ENCODE measurements at places on chromosomes 16 and 17.

- DNase-seq: no peak
Measured at GRCh38 chr16:87535855-87536794, 43.3 kb upstream of the ZCCHC14 start.

DNA sequence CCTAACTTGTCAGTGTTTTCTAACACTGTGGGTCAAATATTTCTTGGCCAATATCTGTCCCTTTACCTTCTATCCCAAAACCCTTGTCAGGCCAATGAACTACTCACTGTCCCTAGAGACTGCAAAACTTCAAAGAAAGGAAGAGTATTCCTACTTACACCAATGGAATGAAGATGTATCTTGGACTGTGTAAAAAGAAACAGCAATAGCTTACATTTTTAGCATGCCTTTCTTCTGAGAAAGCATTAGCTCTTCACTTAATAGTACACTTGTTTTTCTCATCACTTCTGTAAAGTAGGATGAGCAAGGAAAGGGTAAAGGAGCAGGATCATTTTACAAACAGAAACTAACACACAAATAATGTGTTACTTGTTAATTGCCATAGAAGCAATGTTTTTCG lies 73.9 kb downstream of the STH start:
- DNase-seq: no peak

- DNase-seq: no peak
Measured at GRCh38 chr17:39027455-39028035, 60.3 kb upstream of the FBXO47 start.

GRCh38 chr17:70588003-70588402 lies 418.7 kb downstream of the KCNJ2 start:
- no peak for DNase-seq

DNA sequence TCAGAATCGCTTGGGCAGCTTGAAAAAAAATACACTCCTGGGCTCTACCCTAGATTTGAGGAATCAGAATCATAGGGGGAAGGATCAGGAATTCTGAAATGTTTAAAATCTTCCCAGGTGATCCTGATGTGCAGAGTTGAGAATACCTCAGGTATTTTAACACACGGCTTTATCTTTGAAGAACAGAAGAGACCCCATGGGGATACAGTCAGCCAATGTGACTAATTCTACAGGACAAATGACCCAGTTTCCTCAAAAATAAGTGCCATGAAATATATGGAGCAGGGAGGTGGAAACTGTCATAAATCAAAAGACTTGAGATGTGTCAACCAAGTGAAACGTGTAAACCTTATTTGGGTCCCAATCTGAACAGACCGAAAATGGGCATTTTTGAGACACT lies 52.7 kb downstream of the CCDC42 start:
- no peak for DNase-seq

DNA sequence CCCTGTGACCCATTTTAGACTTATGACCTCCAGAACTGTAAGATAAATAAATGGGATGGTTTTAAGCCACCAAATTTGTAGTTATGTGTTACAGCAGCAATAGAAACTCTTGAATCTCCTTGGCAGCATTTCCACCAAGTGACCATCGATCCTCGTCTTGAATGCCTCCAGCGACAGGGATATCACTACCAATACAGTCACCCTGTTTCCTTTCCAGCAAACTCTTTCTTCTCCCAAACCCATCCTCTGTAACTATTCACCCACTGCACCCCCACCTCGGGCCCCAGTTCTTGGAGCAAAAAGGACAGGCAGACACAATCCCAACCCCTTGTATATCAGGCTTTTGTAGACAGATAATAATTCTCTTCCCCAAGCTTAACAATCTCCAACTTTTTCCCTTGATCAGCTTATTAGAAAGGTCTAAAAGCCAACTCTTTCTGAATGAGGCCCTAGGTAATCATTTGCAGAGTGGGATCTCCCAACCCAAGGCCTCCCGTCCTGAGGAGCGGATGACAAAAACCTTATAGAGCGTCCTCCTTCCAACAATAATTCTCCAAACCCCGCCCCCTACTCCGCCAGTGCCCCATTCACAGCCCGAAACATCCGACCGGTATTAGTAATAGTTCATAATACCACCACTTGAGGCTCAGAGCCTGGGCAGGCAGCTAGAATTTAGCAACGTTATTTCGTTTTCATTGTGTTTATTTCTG lies 14.7 kb upstream of the PLLP start:
- DNase-seq: peak; percentile 92

DNA sequence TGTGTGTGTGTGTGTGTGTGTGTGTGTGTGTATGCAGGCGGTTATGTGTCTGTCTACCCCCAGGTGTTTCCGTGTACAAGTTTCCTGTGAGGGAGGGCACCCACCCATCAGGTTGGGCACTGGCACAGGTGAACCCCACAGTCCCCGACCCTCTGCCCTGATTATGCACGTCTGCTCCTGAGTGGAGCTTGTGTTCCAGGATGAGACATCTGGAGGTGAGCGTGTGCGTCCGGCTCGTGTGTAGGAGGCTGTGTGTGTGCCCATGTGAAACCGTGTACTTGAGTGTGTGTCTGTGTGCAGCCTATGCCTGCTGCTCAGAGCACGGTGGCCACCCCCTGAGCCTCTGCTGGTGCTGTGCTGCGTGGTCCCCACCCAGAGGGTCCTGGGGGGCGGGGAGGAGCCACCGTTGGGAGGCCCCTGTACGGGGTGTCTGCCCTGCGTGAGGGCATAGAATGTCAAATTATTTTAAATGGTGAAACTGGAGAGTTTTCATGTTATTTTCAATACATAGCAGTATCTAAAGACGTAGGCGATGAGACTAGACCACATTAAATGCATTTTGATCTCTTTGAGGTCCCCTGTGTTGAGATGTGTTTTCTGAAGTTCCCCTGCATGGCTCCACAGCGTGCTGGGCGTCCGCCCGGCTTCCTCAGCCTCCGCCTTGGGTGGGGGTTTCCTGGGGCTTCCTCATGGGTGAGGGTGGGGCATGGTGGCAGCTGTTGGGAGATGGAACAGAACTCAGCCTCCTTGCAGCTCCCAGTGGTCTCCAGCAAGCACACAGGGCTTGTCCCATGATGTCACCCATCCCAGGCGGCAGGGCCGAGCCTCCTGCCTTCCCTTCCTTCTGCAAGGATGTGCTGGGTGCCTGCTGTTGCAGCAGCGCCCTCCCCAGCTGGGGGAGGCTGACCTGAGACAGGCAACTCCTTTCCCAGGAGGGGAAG lies 43.4 kb downstream of the KCNJ12 start:
- DNase-seq: no peak

DNA sequence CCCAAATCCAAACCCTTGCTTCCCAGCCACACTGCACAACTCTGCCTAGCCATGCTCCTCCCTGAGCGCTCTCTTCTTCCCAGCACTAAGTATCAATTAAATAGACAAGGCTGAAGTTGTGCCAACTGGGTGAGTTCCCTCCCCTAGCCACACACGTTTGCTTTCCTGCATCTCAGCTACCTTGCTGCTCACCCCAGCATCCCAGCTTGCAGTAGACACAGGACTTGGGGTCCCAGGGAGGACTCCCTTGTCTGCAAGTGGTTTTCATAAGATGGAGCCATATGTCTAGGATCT lies 4.9 kb downstream of the CCDC182 start:
- no peak for DNase-seq

DNA sequence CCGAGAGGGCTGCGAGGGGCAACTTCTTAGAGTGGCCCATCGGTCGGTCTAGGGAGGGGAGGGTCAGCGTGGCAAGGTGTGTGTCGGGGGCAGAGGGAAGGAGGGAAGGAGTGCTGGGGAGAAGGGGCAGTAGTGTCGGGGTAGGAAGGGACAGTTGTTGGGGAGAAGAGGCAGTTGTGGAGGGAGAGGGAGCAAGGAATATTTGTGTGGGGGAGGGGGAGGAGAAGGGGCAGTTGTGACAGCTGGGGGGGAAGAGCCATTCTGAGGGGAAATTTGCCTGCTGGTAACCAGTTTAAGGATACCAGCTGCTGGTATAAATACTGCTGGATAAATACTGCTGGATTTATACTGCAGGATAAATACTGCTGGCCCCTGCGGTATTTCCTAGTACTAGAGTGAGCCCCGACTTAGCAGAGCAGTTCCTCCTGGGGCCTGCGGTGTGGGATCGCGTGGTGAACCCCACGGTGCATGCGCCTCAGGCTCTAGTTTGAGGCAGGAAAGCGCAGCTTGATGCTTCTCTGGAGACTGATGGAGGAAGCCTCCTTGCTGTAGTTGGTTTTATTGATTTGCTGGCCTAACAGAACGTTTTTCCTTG lies 309 bp downstream of the DNAH2 start:
- peak; percentile 66 for DNase-seq
